Activated CD8-positive, alpha-beta memory T cell treated with anti-CD3 and anti-CD28 coated beads, Interleukin-2, amount 50 U/mL, for 48 hours (primary cell): ENCODE measurements at places on chromosomes 4 and X.

DNA sequence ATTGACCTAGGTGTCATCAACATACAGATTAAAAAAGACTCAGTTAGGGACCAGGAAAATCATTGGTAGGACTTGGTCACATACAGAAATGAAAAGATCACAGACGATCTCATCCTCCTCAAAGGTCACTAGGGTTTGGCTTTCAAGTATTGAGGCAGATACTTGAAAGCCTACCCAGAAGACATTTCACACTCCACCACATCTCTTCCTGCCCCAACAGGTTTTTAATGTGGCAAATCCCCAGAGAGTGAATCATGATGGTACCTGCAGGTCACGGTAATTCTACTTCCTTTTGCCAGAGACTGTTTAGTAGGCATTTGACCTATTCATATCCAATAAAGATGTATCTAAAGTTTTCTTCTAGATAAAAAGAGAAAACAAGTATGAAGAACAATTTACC lies 44.1 kb downstream of the INPP4B start:
- DNase-seq, result no peak

GRCh38 chr4:184675821-184676492 lies 26.4 kb downstream of the PRIMPOL start:
- DNase-seq, result no peak

- DNase-seq, result no peak
Observed at GRCh38 chr4:4808086-4808485, 51.4 kb upstream of the MSX1 start.

DNA sequence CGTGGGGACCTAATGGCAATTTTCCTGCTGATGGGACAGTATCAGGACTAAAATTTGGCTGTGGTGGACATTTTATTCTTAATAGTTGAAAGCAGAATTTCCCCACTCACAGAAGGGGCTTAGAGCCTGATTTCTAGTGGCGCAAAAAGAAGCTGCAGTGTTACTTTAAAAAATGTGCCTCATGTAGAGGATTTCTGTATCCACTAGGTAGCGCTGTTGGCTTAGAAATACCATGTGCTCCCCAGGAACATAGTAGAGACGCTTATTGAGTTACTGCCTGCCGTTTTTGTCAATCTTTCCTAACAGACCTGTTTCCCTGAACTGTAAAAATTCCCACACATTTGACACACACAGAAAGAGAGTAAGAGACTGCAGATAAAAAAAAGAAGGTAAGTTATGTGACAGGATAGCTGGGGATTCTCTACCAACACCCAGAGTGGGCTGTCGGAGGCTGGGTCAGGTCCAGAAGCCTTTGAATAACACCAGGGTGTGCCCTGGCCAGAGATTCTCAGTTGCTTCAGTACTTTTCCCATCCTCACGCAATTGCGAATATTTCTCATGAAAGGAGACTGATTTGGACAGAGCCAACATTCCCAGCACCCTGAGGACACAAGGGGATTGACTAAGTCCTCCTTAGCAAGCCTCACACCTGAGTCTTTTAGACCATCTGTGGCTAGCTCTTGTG lies 88.4 kb downstream of the ZXDA start:
- no peak for DNase-seq

- no peak for DNase-seq
Observed at GRCh38 chr4:40321574-40322275, 13.4 kb upstream of the CHRNA9 start.

DNA sequence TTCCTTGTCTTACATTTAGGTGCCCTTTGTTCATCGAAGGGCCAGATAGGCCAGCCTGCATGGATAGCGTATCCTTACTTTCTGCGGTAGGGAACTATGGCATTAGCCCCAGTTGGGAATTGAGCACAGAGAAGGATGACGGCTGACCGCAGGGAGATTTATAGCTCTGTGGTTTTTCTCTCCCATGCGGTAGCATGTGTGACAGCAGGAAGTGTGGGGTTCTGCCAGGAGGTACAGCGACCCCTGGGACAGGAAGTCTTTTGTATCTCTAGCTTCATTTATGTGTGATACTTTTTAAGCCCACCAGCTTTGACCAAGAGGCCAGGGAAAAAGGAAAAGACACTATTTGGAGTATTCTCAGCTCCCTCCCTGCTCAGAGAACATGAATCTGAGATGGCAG lies 33.1 kb downstream of the GAB3 start:
- no peak for DNase-seq

DNA sequence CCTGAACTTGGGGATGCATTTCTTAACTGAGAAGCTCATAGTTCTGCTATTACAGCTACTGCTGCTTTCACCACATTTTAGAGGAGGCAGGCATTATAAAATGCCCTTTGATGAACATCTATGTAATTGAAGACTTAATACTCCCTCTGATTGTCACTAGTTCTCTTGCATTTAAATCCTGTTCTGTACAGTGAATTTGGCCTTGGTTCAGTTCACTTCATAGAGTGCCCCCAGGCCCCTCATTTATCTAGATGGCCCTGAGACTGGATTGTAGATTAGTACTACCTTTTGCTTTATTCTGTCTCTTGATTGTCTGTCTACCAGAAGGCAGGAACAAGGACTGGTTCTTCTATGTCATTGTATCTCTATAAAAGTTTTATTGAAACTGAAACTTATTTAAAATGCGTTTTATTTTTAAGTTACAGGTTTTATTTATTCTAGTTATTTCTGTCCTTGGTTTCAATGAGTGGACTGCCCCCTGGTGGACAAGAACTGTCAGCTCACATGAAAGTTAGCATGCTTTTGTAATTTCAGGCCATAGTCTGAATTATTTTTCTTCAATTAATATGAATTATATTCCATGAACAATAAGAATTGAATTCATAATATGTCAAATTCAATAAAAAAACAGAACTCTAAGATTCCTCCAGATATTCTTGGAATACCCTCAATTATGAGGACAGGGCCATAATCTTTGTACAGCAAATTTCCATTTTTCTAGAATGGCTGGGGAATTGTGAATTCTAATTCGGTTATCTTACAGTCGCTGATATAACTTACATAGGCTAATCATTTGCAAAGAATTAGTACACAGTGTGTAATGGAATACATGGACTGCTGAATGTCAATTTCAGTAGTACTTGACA lies 47.2 kb upstream of the TMEM33 start:
- DNase-seq, result no peak

GRCh38 chr4:177155454-177155853 lies 154.2 kb upstream of the NEIL3 start:
- DNase-seq, result no peak

DNA sequence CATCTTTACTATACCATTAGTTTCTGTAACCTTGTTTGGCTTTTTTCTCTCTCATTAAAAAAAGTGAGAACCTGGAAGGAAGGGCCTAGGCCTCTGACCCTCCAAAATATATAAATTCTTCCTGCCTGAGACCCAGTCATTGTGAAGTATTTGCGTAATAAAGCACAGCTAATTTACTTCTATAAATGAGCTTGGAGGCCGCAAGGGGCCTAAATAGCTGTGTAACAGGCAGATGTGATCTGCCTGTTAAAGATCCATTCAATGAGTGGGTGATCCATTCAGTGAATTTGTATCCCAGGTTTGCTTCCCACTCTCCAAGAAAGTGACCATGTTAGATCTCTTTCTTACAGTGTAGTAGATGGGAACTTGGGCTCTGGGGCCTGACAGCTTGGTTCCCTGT lies 595 bp upstream of the PYURF start:
- DNase-seq, result no peak

- DNase-seq, result no peak
Observed at GRCh38 chr4:71210823-71211222, 128.0 kb upstream of the SLC4A4 start.

DNA sequence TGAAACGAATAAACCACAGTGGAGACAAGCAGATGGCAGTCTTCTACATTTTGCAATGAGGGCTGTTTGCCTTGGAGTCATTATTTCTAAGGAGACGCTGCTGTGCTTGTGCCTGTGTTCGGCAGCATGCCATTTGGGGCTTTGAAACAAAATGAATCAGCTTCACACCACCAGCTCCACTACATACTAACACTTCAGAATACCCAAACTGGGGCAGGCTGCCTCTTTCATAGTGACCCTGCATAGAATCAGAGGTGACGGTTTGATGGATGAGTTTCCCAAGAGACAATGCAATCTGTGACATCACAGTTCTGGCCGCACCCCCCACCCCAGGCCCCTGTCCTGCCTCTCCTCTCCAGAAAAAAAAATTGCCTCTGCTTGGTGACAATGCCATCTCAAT lies 57.1 kb upstream of the MID1 start:
- no peak for DNase-seq

DNA sequence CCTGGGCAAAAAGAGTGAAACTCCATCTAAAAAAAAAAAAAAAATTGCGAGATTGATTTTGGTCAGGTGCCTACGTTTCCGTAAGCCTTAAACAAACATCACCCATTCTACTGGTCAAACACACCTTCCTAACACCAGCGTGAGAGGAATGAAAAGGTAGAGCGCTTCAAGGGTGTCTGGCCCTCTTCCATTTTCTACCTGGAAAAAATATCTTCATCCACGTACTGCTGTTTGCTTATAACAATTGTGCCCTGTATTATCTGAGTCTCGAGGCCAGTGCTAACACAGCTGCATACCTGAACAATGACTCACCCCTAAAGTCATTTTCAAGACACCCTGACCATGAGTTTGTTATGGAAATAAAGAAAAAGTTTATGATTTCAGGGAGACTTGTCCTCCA lies 13.9 kb downstream of the TMSB4X start:
- DNase-seq, result no peak

GRCh38 chrX:145393702-145394235 lies 146.5 kb downstream of the SPANXN1 start:
- no peak for DNase-seq

DNA sequence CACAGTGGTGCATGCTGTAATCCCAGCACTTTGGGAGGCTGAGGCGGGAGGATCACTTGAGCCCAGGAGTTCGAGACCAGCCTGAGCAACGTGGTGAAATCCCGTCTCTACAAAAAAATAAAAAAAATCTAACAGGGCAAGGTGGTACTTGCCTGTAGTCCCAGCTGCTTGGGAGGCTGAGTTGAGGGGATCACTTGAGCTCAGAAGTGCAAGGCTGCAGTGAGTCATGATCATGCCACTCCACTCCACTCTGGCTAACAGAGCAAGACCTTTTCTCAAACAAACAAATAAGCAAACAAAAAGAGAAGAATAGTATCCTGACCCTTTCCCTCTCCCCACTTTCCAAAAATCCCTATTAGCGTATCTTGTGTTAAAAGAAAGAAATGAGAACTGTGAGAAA lies 52.7 kb downstream of the NPY1R start:
- no peak for DNase-seq

DNA sequence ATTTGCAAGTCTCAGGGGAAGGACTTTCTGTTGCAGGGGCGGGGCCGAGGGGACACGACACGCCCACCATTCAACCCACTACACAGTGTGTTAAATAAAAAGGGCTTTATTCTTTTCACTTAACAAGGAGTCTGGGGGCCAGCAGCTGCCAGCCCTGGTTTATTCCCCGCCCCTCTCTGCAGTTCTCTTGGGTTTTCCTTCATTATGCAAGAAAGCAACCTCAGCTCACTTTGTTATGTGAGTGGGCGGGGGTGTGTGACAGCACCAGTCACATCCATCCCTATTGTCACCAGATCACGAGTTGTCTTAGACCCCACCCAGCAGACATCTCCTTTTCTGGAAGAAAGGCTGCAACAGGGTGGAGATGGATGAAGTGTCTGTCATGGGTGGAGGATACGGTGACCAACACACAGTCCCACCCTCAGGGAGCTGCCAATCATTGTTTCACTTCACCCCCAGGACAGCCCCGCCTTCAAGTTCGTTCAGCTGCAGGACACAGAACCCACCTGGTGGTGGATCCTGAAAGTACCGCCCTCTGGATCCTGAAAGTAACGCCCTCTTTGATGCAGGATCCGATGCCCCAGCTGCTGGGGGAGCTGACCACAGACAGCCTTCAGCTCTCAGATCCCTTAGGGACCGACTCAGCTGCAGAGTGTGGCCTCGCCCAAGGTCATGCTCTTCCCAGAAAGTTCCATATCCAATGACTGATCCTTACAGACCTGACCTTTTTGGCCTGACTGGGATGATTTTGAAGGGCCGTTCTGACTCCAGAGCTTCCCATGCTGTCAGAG lies 79.6 kb downstream of the SMIM20 start:
- peak; percentile 60 for DNase-seq

GRCh38 chrX:152451731-152451980 lies 541 bp upstream of the GABRA3 start:
- no peak for DNase-seq

DNA sequence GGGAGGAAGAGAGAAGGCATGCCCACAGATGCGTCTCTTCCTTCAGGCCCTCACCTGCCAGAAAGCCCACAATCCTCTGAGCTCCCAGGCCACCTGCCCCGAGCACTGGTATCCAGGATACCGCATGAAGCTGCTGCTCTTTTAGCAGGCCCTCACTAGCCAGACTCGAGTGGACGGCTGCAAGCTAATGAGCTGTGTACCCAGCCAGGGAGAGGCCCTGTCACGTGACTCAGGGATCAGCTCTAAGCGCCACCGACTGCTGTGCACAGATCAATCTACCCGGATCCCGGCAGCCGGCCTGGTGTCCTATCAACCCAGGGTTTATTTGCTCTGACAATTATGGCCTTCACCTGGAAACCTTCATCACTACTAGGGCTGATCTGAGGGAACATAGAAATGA lies 39.0 kb downstream of the BCOR start:
- DNase-seq, result no peak

- no peak for DNase-seq
Observed at GRCh38 chr4:38911257-38911656, 43.7 kb downstream of the FAM114A1 start.

DNA sequence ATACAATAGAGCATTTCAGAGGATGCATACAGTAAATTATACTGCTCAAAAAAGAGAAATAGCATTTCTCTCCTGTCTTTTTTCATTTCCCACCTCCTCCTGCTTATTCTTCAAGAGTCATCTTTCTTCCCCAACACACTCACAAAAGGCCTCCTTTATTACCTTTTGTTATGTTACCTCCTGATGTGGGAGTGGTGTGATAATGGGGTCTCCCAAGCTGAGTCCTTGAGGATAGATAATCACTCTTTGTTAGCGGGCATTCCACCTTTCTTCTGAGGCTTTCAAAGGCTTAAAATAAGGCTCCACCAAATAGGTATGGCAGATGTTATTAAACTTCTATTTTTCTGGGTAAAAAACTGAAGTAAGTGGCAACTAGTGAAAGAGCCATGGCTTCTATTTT lies 159.8 kb downstream of the CPEB2 start:
- DNase-seq, result no peak

DNA sequence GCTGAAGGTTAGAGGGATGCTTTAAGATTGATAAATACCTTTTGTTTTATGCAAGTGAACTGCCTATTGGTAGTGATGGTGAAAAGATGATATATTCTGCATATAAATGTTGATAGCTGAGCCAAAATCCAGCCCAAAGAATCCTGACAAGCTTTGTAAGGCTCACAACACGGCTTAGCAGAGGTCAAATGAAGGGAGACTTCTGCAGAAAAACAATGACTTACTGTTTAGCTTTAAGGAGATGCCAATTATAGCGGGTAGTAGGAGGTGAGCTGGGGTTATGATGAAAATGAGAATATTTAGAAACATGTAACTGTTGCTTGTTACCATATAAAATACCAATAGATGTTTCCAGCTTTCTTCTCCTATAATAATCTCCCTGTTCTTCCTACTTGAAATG lies 97.1 kb downstream of the AFF1 start:
- DNase-seq, result no peak
